ENCODE measurements at places on chromosomes 6 and 20.

DNA sequence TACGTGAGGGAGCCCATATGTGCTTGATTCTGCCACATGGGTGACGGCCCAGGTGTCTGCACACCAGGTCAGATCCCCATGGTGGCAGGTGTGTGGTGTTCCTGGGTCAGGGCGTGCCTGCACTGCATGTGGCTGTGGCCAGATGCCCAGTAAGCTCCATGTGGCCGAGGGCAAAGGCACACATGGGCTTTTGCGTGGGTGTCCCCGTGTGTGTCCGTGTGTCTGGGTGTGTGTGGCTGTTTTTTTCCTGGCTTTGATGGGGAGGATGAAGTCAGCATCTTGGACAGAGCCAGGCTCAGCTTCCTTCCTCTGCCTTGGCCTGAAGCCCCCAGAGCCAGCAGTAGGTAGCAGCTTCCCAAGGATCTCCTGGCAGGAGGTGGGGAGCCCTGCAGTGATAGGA lies 1.5 kb upstream of the TNXB start:
- DNase-seq: no peak

DNA sequence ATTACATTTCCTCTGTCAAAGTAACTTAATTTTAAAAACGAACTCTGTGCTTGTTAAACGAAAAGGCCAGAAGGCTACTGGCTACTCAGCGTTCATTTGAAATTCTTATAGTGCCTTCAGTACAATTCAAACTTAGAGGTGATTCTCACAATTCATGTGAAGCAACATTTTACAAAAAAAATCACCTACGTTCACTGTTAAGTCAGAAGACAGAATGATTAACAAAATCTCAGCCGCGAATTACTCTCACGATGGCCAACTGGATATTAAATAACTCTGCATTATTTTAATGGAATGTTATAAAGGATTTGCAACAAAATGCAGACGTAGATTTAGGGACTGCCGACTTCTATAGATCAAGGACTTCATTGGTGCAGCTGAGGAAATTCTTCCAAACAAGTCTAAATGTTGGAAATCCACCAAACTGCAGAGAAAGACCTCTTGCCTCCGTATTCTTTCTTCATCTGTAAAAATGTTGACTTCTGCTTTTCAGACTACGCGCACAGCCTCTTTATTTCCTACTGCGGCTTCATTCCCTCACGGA lies 1.6 kb upstream of the QKI start:
- no peak for DNase-seq

GRCh38 chr6:90100059-90100665 lies 196.5 kb downstream of the BACH2 start:
- DNase-seq: peak; percentile 51

DNA sequence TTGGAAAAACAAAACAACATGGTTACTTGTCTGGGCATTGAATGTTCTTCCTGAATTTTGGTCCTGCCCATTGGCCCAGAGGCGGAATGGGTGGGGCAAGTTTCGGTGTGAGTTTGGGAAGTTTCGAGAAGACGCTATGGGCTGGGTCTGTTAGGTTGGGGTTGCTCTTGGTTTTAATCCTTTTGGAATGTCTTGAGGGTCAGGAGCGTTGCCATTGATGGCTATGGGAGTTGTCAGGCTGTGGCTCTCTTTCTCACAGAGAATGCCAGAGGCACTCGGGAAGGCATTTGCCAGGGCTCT lies 135.0 kb downstream of the LRRC1 start:
- DNase-seq: no peak

GRCh38 chr6:130670142-130670541 lies 157.1 kb upstream of the SMLR1 start:
- DNase-seq: no peak

DNA sequence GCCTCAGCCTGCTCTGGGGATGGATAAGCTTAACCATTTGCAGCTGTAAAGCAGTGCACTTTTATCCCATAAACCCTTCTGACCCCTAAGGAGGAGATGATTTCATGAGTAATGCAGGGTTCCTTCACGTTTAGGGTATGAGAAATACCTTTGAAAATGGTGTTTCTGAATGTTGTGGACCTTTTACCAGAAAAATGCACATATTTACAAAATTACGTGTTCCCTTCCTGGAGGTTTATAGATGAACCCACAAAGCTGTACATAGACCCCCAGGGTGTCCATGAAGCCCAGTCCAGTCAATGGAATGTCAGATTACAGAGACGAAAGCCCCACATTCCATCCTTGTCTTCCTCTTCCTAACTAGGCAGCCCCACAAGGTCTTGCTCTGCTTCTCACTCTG lies 78.6 kb upstream of the INSM1 start:
- no peak for DNase-seq

DNA sequence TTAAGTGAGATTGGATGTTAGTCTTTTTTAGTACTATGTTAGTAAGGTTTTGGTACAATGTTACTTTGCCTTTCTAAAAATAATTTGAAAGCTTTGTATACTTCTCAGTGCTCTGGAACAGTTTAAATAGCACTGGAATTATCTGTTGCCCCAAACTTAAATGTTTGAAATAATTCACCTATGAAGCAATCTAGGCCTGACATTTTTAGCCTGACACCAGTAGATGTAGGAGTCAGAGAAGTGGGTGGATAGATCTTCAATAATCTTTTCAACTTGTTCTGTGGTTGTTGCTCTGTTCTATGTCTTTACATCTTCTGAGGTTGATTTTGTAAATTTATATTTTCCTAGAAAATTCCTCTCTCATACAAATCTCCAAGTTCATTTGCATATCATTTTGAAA lies 103.1 kb upstream of the ADGRF1 start:
- peak; percentile 58 for DNase-seq

DNA sequence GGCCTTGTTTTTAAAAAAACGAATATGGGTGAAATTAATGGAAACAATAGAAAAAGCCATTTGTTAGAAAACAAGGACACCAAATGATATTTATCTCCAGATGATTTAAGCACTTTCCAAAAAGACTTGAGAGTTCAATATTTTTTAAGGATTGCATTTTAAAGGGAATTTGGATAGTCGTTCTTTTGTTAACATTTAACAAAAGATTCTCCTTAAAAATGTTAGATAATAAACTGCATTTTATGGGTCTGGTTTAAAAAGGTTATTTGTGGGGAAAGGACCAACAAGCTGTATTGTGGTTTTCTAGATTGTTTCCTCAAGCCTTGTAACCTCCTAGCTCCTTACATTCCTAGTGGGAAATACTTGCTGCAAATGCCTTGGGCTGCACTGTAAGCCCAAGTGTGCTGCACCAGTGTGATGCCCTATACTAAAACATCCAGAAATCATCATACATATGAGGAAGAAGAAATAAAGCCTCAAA lies 1.5 kb upstream of the PHIP start:
- DNase-seq: peak; percentile 47

DNA sequence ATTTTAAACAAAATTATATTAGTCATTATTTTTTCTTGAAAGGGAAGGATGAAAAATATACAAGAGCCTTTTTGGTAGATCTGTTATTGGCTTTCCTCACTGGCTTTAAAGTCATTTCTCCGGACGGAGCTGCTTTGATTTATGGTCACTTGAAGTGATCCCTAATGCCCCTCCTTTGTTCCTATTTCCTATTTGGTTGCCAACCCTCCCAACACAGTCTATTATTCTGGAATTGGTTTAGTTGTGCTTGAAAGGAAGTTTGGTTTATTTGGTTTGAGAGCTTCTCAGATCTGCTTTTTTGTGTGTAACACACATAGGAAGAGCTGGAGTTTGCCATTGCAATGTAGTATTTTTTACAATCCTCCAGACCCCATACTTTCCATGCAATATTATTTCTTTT lies 347.9 kb downstream of the RFPL4B start:
- no peak for DNase-seq

GRCh38 chr20:50189681-50190250 lies 864 bp upstream of the CEBPB start:
- DNase-seq: no peak

DNA sequence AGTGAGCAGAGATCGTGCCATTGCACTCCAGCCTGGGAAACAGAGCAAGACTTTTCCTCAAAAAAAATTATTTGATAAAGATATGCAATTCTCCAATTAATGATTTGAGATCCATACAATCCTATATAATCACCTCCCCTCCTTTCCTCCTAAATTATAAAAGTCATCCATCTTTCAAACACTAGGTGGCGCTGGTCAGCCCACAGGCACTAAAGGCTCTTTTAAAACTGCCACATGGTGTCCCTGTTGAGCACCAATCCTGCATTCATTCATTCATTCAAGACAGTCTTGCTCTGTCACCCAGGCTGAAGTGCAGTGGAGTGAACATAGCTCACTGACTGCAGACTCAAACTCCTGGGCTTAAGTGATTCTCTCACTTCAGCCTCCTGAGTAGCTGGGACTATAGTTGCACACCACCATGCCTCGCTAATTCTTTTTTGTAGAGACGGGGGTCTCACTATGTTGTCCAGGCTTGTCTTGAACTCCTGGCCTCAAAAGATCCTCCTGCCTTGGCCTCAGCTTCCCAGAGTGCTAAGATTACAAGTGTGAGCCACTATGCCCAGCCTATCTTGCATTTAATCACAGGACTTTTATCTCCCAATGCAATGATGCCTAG lies 58.7 kb upstream of the SLC2A12 start:
- DNase-seq: peak; percentile 65

DNA sequence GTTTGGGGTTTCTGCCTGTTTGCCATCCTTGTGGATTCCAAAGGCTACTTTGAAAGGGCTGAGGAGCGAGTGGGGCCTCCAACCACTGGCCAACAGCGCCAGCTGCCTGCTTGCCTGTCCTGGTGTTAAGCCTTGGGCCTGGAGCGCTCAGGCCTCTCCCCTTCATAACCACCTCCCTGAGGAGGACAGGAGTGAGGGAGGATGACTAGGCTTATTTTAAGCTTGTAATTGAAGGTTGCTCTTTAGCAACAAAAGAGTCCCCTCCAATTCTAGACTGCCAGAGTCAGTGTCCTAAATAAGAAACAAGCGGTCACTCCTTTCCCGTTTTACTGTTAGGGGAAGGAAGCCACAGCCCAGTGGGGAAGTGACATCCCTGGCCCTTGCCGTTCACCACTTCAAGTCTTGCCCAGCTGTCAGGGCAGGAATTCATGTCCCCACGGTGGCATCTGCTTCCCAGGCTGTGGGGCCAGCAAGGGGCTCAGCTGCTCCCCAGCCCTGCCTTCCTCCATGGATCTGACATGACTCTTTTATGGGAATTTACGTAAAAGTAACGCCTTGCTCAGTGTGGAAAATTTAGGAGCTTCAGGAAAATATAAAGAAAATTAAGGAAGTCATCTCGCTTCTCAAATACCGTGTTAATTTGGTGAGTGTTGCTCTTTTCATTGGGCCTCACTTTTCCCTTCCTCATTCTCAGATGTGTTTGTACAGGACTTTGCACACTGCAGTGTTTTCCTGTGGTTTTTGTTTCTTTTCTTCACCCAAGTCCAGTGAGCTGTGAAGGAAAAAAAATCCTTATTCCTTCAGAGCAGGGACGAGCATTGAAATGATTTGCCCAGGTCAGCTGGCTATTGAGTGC lies 57.8 kb downstream of the SSR1 start:
- no peak for DNase-seq

GRCh38 chr20:31739550-31739977 lies 474 bp downstream of the TPX2 start:
- no peak for DNase-seq

DNA sequence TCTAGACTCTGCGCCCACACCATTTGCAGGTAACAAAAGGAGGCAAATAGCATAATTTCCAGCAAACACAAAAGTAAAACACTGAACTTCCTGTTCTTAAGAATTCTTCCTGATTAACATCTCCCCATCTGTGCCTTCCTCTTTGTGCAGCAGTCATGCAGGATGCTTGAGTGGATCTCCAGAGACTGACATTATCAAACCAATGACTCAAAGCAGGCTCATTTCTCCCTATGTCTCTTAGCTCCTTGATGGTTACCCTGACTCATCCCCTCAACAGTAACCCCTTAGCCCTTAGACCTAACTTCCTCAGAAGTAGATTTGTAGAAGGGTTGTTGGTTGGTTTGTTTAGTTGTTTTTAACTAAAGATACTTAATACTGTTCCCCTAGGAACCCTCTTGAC lies 137.0 kb upstream of the RIN2 start:
- peak; percentile 1 for DNase-seq
